Activated naive CD8-positive, alpha-beta T cell treated with anti-CD3 and anti-CD28 coated beads, Interleukin-2, amount 50 U/mL, for 24 hours (primary cell): ENCODE measurements at places on chromosomes 5 and 9.

DNA sequence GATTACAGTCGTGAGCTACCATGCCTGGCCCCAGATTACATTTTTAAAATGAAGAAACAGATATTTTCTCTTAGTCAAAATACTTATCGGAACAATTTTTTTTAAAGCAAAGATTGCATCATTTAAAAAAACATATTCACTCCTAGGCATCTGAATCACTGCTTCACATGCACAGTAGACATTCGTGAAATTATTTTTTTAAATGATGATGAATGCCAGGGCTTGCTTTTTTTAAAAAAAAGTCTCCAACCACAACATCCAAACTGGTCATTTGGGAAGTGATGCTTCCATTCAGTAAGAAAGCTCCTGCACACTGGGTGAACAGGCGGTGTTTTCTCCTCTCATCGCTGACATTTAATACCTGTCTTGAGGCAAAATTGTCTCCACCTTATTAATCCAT, 223.0 kb upstream of the DMRT1 start:
- no peak for DNase-seq

DNA sequence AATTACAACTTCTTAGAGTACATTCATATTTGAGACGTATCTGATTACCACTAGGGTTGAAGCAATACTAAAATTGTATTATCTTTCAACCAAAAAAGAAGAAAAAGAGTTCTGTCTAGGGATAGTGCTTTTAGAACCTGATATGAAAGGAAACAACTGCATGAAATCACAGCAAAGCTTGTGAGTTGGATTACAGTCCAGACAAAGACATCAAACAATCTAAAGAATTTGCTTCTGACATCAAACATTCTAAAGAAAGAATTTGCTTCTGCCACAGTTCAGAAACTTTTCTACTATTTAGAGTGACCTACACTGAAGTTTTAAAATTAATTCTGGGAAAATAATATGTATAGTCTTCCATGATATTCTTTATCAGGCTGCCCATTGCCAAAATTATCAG, 1141.1 kb upstream of the ACO1 start:
- DNase-seq = no peak

DNA sequence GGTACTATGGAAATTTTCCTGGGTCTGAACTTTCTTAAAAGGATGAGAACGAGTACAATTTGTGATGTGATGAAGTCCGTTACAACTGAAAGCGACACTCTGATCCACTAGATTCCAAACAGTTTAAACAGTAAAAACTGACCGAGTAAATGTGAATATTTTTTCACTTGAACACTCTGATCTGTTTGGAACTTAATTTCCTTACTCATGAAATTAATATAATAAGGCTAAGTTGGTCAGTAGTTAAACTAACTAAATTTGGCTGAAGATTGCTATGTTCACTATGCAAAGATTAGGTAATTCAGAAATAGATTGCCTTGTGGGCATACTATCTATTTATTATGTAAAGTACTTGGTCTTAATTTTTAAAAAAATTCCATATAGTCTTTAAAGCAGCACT, at the start of gene C9orf57:
Gene C9orf57 (minus strand): TSS at position 101 of the 400 bp plus-strand sequence. CDS start 1,282 bp downstream, outside the sequence.
- DNase-seq = no peak

DNA sequence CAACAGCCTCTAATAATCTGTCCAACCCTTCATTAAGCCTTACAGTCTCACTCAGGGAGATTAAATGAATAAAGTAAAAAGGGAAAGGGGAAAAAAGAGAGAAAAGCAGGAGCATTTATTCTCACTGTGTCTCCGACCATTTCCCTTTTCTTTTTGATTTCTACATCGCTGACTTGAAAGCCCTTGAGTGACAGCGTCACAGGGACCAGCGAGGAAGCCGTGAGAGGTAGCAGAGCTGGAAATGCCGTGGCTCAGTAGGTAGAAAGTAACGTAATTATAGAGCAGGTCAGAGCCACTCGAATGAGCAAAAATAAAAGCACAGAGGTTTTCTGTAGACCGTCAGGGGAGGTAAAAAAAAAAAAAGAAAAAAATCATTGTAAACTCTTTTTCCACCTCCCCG, 52.4 kb downstream of the ASS1 start:
- DNase-seq = no peak

DNA sequence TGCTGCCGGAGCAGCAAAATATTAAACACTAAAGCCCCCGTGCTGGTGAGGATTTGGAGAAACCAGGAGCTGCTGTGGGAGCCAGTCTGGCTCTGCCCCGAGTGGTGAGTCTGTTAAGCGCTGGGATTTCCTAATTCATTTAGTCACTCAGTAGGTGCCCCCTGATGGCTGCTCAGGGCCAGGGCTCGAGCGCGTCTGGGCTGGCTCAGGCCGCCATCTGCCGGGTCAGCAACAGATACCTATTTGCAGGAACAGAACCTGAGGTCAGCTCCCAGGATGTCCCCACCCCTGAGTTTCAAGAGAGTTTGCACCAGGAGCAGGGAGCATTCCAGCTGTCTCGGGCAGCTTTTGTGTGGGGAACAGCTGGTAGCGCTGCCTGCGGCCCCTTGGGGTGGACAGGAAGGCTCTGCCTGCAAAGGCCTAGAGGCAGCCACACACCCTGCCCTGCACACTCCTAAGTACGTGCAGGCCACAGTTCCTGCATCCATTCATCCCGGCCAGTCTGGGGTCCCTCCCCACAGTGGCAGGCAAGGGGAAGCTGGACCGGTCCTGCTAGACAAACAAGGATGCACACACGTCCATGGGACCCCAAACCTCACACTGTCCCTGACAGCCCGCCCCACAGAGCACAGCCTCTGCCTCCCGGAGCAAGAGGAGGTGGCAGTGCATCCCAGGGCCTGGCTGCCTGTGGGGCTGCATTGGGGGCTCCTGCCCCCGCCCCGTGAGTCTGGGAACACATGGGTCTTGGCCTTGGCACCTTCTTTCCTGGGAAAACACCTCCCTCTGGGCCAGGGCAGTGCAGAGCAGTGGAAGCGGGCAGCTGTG, 83.7 kb downstream of the ADAMTS2 start:
- no peak for DNase-seq

DNA sequence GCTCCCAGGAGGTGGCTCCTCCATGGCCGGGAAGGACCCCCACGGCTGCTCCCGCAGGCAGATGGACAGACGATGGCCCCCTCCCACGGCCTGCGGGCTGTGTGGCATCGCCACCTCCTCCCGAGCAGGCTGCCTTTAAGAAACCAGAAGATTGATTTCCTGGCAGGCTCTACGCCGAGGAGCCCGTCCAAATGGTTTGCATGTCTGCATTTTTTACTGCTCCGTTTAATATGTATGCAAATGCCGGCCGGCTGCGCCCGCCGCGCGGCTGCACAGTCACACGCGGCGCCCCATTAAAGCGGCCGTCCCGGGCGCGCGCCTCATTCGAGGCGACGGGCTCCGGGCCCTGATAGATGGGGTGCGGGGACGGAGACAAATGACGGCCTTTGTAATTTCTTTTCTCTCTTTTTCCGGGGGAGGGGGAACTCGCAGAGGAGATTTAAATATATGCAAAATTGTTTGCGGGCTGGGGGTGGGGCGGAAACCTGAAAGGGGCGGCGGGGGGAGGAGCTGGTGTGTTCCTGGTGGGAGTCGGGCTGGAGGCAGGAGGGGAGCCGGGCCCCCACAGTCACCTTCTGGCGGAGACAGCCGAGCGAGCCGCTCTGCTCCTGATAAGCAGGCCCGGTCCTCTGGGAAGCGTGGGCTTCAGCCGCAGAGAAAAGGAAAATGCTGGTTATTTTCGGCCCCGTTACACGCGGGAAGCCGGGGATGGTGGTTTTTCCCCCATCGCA, 158.7 kb upstream of the IER5L start:
- DNase-seq = peak; percentile 28

GRCh38 chr5:82109013-82109412, 137.2 kb downstream of the ATG10 start:
- DNase-seq = no peak

DNA sequence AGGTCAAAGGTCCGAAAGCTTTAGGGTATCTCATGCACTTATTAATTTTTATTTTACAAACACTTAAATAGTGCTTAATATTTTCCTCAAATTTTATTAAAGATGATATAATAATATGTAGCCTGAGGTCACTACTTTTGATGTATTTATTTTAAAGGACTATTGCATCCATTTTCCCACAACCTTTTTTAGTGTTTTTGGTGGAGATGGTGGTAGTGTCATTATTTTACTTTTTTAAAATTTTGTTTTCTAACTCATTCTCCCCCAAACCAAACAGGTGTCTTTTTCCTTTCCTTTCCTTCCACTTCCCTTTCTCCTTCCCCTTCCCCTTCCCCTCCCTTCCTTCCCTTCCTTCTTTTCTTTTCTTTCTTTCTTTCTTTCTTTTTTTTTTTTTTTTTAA, 328.6 kb downstream of the CYLC2 start:
- no peak for DNase-seq

- DNase-seq = no peak
These were observed 36.1 kb upstream of the COL5A1 start for GRCh38 chr9:134605351-134605965.

GRCh38 chr5:133359861-133360260, 252.5 kb downstream of the FSTL4 start:
- DNase-seq = no peak

- no peak for DNase-seq
These were observed 19.3 kb downstream of the GAPVD1 start for GRCh38 chr9:125280945-125281344.

DNA sequence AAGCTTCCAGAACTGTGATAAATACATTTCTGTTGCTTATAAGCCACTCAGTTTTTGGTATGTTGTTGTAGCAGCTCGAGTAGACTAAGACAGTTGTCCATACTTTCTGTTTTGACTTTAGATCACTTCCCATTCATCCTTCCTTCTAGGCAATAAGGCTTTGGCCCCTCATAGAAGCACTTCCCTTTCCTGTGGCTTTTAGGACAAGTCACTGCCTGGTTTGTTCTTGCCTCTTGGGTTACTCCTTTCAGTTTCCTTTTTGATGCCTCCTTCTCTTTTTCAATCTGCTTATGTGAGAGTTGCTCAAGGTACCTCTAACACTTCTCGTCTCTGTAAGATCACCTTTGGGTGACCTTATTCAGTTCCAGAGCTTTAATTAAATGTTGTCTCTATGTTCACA, 72.4 kb upstream of the NTRK2 start:
- no peak for DNase-seq

DNA sequence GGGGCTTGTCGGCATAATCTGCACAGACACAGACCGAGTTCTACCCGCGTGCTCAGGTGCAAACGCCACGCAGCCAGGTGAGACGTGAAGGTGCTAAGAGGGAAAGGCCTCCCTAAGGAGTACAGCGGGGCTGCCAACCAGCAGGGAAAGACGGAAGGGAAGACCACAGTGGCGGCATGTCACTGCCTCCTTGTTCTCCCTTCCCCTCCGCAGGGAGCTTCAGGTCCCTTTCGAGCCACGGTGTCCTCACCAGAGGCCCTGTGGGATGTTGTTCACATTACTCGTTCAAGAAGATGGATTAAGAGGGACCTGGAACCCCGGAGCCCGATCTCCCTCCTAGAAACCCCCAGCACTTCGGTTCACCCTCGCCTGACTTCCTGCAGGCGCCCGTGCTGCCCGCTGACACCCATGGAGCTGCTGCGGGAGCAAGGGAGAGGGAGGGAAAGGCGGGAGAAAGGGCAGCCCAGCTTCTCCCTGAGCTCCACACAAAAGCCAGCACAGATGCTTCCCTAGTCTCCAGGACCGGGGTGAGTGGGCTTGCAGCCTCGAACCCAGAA, 686 bp downstream of the BRD9 start:
- DNase-seq = no peak

GRCh38 chr9:270657-271237, 56.1 kb downstream of the DOCK8 start:
- DNase-seq = no peak
